ENCODE measurements at places on chromosomes 16 and 17.

DNA sequence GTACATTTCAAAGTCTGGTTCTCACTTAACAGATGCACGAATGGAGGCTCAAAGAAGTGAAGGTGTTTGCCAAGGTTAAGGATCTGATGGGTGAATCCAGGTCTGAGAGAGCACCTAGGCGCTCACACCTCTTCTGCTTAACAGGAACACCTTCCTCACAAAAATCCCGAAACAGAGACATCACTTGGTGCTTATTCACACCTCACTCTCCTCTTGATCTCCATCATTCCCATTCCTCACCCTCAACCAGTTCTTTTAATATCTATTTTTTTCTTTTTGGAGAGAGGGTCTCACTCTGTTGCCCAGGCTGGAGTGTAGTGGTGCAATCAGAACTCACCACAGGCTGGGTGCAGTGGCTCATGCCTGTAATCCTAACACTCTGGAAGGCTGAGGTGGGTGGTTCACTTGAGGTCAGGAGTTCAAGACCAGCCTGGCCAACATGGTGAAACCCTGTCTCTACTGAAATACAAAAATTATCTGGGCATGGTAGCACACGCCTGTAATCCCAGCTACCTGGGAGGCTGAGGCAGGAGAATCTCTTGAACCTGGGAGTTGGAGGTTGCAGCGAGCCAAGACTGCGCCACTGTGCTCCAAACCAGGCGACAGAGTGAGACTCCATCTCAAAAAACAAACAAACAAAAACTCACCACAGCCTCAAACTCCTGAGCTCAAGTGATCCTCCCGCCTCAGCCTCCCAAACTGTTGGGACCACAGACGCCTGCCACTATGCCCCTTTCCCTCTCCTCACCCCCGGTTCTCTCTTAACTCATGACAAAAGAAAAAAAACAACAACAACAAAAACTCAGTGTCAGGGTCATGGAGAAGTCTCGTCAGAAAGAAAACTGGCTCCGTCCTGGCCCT, 15.1 kb downstream of the CRYM start:
- DNase-seq = no peak

GRCh38 chr16:1858189-1858865, 13.6 kb downstream of the MEIOB start:
- DNase-seq = no peak

GRCh38 chr16:22736791-22737190, 77.2 kb upstream of the HS3ST2 start:
- DNase-seq = no peak

- no peak for DNase-seq
Observed at GRCh38 chr17:5911919-5912318, 158.3 kb upstream of the WSCD1 start.

DNA sequence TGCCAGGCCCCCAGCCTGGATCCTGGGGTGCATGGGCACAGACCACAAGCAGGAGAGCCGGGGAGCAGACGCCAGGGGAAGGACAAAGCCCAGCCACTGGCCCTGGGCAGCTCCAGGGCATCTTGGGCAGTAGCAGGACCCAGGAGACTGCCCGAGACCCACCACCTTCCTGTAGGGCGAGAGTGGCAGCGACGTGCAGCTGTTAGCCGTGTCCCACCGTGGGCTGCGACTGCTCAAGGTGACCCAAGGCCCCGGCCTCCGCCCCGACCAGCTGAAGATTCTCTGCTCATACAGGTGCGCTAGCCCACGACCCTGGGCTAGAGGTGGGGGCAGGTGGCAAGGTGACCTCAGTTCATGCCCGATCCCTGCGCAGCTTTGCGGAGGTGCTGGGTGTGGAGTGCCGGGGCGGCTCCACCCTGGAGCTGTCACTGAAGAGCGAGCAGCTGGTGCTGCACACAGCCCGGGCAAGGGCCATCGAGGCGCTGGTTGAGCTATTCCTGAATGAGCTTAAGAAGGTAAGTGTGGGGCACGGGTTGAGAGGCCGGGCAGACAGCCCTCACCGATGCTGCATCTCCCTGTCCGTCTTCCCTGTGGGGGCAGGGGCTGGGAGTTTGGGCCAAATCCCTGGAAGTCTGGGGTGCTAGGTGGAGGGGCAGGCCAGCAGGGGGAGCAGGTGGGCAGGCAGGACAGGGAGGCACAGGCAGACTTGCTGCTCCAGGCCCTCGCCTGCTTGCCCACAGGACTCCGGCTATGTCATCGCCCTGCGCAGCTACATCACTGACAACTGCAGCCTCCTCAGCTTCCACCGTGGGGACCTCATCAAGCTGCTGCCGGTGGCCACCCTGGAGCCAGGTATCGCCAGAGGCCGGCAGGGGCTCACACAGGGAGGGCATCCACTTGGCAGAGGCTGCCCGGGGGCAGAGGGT, 13.5 kb upstream of the SMIM5 start:
- no peak for DNase-seq

DNA sequence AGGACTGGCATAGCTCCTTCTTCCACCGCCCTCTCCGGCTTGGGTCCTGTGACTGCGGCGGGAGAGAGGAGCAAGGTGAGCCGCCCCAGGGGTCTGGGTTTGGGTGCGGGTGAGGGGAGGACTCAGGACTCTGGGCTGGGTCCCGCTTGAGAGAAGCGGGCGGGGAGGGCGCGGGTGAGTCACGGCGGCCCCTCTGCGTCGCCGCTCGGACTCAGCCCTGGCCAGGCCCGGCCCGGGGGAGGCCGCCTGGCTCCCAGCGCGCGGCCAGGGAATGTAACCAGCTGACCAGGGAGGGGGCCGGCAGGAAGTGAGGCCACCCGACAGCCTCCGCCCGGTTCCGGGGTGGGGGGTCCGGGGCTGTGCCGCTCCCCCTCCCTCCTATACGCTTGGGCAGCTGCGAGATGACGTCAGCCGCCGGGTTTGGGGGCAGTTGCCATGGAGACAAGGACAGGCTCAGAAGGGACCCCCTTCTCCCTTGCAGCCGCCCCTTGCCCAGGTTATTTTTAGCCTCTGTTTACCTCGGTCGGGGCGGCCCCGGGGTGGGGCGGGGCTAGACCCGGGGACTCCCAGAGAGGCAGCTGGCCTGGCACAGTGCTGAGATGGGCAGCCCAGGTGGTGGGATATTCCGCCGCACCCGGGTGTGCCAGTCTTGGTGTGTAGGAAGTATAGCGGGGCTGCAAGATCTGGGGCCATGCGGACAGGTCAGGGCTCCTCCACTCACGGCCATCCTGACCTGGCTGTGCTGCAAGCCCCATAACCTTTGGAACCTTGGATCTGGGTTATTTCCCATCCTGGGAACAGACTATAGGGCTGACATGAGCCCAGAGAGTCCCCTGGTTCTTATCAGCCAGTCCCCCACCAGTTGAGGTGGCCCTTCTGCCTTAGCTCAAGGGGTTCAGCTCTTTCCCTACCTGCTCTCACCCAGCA, 1.6 kb downstream of the RIPOR1 start:
- DNase-seq = no peak

DNA sequence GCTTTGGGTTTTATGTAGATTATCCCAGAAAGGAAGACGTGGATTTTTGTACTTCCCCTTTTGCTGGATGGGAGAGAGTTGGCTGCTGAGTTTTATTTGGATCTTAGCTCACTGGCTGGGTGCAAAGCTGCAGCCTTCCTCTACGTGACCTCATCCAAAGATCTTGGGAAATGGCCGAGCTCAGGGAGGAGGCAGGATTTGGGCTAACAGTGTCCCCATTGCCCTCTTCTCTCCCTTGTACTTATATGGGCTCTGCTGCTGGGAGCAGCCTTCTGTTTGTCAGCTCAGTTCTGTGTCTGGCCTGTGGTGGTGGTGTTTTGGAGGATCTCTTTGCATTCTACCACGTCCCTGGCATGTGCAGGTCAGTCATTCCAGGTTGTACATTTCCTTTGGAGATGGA, 2.0 kb downstream of the AOC3 start:
- no peak for DNase-seq

DNA sequence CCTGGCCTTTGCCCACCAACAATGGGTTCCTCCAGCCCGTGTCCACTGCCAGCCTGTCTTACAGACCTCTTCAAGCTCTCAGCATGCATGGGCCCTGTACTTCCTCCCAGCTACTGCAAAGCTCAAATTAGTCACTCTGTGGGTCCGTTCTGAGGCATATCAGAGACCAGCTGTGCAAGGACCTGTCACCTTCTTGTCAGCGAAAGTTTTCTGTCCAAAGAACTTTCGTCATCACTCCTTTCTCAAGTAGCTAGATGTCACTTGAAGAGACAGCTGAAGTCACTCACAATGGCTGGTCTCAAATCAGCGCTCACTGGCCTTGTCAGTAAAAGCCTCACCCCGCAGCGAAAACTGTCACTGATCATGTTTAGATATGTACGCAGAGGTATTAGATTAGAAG, 91.4 kb upstream of the DYNLRB2 start:
- no peak for DNase-seq

GRCh38 chr17:29625037-29625750, 2.5 kb upstream of the CORO6 start:
- DNase-seq = no peak

DNA sequence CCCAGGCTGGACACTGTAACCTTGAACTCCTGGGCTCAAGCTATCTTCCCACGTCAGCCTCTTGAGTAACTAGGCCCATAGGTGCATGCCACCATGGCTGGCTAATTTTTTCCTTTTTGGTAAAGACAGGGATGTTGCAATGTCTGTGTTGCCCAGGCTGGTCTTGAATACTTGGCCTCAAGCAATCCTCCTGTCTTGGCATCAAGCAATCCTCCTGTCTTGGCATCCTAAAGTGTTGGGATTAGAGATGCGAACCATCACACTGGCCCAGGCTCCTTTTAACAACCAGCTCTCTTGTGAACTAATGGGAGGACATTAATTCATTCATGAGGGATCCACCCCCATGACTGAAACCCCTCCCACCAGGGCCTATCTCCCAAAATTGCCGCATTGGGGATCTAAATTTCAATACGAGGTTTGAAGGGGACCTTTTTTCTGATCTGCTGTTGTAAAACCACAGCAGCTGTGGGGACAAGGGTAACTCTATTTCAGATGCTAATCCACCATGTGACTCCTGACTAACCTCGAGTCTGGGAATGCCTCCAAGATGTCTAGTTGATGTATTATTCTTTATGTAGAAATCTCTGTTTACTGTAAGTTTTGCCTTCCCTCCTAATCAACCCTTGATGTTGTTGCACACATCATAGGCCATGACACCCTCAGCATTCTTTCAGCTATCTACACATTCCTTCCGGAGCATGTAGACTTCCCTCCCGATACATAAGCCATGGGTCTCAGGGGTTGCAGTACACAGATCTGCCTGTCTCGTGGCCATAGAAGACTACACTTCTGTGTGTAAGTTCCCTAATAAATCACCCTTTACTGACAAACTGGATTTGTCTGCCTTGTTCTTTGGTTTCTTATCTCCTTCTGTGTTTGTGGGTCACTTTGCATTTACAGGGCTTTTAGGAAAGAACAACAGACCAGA, 37.6 kb downstream of the RNF112 start:
- no peak for DNase-seq

DNA sequence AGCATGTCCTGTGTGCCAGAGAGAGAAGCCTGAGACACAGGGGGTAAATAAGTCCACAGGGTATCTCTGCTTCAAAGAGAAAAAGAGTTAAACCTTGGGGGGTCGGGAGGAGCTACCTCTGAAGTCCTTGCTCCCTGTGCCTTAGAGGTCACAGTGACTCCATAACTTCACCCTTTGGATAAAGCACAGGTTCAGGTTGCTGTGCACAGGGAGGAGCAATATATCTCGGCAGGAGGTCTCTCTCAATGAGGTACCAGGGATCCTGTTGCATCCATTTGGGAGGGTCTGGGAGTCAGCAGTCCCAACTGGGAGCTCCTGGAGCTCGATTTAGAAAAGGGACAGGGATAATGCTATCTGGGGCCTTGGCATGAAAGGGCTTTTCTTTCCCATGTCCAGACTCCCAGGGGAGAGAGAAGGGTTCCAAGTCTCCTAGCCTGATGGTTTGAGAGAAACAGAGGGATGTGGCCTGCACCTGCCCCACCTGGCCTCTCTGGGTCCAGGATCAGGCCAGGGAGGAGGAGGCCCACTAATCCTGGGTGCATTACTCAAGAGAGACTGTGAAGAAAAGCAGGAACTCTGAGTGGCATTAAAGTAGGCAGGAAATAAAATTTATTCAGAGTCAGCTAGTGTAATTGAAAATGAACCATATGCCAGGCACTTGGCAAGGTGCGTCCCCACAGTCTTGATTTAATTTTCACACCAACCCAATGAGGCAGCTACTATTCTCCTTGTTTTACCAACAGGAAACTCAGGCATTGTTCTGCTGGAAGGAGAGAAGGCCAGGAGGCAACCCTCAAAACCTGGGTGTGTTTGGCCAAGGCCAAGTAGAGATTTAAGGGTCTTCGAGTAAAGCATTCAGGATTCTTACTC, 40.7 kb downstream of the CUEDC1 start:
- no peak for DNase-seq
